ENCODE measurements at places on chromosomes 6 and 20.
A peak's percentile ranks its signal among the peaks of the same experiment; 100 is the strongest.

DNA sequence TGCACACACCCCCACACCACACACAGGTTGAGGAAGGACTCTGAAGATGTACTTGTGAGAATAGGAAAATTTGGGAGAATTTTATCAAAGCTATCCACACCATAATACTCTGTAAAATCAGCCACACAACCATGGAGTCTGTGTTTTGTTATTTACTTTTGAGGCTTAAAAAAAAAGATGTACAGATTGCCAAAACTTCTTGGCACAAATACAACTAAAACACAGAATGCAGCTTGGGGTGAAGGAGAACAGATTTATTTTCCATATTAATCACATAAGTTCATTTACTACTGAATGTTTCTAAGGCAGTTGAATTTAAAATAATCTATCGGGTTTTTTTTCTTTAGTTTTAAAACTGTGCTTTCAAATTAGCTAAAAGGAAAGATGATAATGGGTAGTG, 32.8 kb upstream of the KCNQ5 start:
- DNase-seq, result peak; percentile 24

GRCh38 chr6:14789996-14790395, 455.9 kb upstream of the JARID2 start:
- DNase-seq, result no peak

DNA sequence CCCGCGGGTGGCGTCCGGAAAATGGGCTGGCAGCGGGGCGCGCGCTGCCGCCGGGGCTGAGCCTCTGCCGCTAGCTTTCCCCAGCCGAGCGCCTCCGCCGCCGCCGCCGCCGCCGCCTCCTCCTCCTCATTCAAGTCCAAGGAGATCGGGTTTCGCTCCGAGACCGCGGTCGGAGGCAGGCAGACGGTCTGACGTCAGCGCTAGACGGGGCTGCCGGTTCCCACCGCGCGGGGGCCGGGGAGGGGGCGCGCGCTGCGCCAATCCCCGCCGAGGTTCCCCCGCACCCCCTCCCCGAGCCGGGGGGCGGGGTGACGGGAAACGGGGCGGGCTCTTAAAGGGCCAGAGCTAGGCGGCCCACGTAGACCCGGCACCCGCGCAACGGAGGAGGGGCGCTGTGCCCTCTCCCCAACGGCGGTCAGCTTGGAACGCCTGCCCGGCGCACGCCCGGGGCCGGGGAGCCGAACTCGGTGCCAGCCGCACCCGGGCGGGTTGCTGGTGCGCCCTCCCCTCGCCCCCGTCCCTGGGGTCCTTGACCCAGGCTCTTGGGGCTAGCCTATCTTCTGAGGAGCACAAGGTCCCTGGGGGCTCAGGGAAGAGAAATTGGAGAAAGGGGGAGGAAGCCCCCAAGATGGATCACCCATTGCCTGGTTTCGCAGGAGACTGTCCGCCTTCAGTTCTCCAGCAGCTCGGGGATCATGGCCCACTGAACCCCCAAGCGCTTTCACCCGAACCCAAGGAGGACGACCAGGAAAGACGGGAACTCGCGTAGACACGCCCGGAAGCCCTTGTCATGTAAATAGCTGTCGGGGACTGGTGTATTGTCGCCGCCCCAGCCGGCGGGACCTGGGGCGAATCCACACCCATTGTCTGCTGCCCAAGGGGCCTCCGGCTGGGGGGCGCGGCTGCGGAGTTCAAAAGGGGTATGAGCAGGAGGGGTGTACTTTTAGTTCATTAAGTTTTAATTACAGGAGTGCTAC, at the start of gene PMEPA1:
Gene PMEPA1 (minus strand): TSS at position 193 of the 977 bp plus-strand sequence. CDS start 433 bp downstream, outside the sequence.
- DNase-seq, result peak; percentile 95

DNA sequence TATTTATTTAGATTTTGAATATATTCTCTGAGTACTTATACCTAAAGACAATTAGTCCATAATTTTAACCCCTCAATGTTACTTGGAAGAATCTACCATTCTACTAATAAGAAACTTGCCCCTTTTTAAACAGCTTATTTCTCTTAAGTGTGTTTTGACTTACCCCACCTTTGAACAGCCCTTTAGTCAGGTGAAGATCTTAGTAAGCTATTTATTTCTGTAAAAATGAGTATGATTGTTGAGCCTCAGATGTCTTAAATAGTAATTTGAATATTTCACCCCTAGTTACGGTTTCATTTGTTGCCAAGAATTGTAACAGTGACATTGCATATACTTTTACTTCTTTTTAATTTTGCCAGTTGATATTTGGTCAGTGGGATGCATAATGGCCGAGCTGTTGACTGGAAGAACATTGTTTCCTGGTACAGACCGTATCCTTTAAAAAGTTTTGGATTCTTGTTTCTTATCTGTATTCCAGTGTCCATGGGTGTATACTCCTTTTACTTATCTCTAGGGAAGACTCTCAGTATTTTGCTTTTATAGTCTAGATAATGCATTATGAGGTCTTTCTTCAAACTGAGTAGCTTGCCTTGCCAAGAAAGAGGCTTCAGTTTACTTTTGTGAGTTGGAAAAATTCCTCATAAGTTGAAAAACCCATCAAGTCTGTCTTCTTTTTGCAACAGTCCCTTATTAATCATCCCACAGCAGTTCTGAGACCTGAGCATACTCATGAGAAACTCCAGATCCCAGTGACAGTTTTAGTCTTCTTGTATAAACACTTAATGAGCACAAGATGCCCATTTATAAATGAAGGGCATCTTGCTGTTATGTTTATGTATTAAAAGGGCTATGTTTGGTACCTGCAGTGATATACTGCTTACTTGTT, 48.8 kb downstream of the MAPK14 start:
- no peak for DNase-seq

DNA sequence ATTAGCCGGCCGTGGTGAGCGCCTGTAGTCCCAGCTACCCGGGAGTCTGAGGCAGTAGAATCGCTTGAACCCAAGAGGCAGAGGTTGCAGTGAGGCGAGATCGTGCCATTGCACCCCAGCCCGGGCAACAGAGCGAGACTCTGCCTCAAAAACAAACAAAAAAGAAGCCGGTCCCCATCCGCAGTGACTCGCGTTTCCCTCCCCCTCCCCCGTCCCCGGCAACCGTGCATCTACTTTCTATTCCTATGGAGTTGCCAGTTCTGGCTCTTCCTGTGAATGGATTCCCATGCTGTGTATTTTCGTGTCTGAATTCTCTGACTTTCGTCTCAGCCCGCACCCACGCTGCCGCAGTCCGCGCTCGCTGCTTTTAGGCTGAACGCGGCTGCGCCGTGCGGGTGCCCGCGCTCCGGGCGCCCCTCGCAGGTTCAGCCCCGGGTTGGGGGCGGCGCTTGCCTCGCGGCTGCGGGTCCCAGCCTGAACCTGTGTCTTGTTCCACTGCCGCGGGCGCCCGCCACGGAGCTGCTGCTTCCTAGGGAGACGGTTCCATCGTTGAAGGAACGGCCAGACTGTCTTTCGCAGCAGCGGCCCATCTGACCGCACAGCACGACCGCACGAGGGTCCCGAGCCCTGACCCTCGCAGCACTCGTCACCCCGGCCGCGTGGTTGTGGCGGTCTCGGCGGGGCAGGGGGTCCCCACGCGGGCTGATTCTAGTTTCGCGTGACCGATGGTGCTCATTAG, 1.1 kb upstream of the MRGBP start:
- no peak for DNase-seq

DNA sequence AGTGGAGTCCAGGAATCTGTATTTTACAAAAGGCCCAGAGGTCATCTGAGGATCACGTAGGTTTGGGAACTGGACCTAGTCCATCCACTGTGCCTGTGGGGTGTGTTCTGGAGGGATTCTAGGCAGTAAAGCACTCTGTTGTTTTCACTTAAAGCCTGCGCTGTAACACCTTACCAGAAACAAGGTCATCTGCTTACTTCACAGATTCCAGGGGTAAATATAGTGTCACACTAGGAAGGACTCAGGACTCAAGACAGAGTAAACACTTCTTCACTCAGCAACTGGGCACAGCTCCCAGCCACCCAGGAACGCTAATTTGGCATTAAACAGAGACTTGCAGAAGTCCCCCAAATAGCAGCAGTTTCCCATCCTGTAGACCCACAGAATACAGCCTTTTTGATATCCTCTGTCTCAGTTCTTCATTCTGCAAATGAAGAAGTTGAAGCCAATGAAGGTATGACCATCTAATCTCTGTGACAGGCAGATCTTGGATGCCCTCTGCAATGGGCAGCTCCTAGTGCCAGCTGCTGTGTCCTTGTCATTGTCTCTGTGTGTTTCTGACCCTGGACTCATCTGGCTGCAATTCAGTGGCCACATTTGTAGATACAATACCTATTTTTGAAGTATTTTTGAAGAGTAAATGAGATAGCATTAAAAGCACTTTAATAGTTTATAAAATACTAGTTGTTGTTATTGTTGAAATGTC, 129.1 kb downstream of the SLC24A3 start:
- no peak for DNase-seq

DNA sequence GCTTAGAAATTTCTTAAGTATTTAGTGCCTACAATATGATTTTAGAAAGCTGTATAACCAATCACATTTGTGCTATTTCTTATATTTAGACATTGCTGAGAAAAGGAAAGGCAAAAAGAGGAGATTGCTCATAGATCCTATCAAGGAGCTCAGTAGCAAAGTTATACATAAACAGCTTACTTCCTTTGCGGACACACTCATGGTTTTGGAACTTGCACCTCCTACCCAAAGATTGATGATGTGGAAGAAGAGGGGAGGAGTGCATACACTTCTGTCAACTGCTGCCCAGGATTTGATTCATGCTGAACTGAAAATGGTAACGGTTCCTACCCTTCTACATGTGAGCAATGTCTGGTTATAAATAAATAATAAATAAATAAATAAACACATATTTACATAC, 16.7 kb downstream of the RAD21L1 start:
- DNase-seq, result no peak

GRCh38 chr6:30676660-30677285, 4.0 kb upstream of the DHX16 start:
- no peak for DNase-seq

GRCh38 chr20:51698252-51698651, 69.9 kb downstream of the ATP9A start:
- no peak for DNase-seq

- peak; percentile 41 for DNase-seq
Observed at GRCh38 chr6:130366107-130367005, 539 bp downstream of the TMEM200A start.

DNA sequence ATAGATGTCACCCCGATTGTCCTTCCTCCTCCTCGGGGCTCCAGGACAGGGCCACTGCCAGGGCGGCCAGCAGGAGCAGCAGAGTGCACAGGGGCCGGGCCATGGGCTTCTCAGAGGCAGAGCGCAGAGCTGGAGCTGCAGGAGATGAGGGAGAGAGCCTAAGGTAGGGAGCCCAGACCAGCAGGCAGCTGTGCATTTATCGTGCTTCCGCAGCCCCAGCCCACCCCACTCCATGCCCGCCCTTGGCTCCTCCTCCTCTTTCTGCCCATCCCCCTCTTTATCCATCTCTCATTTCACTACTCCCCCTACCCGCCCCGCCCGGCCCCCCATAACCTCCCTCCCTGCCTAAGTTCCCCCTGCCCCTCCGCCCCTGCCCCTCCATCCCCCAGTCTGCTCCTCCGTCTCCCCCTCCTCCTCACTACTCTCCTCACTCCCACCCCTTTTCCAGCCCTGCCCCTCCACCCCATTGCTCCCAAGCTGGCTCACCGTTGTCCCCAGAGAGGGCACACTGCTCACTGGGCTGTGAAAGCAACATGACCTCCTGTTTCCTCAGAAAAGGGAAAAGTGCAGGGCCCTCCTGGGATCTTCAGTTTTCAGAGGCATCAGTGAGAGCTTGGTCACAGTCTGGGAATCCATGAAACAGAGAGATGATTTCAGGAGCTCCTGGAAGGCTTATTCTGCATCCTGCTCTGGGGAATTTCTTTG, 25.5 kb upstream of the CST1 start:
- DNase-seq, result peak; percentile 57

DNA sequence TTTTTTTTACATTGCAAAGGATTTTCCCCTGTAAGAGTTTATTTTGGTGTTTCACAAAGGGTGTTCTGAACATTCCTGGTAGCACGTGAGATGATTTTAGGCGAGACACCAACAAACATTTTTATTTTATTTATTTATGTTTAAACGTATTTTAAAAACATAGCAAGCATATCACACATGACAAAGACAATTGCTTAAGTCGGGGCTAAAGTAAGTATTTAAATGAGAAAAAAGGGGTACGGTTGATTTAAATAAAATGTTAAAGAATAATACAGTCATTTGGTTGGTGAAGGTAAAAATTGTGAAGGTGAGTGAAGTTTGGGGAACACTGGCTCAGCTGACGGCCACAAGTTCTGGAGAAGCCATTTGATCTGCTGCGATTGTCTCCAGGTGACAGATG, 129.7 kb downstream of the BMP7 start:
- DNase-seq, result no peak

DNA sequence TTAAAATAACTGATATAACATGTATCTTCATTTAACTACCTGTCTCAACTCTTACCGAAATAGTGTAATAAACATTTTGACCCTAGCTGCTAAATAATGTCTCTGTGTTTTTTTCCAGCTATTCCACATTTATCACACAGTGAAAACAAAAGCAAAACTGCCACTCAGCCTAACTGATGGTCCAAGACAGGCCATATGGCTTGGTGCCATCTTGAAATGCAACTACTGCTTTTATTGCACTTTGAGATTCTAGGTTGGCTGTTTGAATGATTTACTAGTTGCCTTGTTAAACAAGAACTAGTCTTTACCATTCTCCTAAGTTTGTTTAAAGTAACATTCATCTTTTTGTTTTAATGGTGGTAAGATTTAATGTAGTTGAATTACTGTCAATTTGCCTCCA, 739.8 kb downstream of the TFAP2A start:
- DNase-seq, result peak; percentile 17

- DNase-seq, result no peak
Observed at GRCh38 chr6:19668710-19669109, 168.5 kb upstream of the ID4 start.

GRCh38 chr6:161722394-161722793, 448.5 kb upstream of the AGPAT4 start:
- no peak for DNase-seq

DNA sequence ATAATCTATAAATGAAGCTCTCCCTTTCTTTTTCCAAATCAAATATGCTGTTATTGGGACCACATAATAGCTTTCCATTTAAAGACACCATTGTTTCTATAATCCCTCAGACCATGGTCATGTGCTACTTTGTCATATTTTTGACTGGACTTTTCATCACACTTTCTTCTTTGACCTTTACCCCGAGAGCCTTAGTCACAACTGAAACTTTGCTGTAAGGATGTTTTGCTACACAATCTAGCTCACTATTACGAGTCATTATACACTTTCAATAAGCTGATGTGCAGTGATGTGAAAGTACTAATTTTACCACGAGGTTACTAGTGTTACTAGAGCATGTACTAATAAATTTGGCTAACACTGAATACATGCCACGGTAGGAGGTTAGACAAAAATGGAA, 367.2 kb upstream of the RUNX2 start:
- DNase-seq, result no peak

- DNase-seq, result no peak
Observed at GRCh38 chr6:108714766-108715414, 133.3 kb upstream of the ARMC2 start.
